Smooth muscle cell of the brain vasculature (primary cell): ENCODE measurements at places on chromosomes 2 and 18.

GRCh38 chr18:13425357-13426091 is 207.0 kb downstream of the LDLRAD4 start:
- DNase-seq, result no peak

GRCh38 chr2:174704061-174704460 is 60.2 kb downstream of the CHRNA1 start:
- no peak for DNase-seq

GRCh38 chr2:158602027-158602426 is 145.3 kb downstream of the PKP4 start:
- DNase-seq, result no peak

- DNase-seq, result no peak
These were observed 49.6 kb upstream of the PTH2R start for GRCh38 chr2:208356846-208357574.

DNA sequence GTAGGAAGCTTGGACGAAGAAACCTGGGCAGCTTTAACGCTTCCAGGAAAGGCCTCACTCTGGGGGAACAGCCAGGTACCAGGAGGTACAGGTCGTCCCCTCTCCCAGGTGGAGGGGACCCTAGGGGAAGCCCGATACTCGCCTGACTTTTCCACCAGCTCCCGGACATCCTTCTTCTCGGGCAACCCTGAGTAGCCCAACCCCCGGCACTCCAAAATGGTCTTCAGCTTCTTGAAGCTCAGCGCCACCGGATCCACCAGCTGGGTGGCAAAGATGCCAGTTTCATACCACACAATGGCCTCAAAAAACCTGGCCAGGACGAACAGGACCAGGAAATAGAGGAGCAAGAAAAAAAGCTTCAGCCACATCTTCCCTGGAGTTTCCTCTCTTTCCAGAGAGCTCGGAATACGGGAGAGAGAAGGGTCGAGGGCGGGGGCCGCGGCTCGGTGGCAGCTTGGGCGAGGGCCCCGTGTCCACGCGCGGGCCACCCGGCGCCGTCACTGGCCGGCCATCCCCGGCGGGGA is 1.1 kb downstream of the RNF103 start:
- DNase-seq, result no peak

GRCh38 chr2:69013840-69014821 is 1.2 kb downstream of the ANTXR1 start:
- DNase-seq, result no peak

DNA sequence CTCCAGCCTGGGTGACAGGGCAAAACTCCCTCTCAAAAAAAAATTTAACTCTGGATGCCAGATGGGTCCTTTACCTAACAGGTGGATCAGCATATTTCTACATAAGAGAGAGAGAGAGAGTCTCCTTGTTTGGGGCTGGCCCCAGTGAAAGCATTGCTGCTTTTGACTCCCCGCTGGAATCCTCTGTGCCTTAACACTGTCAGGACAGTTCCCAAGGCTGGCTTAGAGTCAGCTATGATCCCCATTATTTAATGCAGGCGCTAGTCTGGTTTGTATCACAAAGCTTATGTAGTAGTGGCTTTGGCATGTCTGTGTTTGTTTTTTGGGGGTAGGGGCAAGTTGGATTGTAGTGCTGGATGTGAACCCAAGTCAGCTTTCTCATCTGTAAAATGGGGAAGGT is 9.4 kb downstream of the INPP4A start:
- no peak for DNase-seq
